NCI-H2029 treated with DMSO at 0.1 percent for 48 hours (cell line): ENCODE measurements at places on chromosomes 4 and X.

DNA sequence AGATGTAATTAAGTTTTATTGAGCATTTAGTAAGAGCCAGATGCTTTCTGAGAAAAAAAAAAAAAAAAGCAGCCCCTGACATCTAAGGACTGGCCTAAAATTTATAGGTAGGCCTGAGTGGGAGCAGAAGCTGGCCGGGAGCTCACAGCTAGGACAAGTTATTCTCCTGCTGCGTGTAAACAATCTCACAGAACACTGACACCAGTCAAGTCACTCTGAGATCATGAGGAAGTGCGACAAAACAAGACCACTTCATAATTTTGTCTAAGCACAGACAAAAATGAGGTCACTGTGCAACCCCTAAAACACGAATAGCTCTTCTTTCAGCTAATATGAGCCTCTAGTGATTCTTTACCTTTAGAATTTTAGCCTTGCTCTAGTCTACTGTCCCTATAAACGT is 15.3 kb upstream of the NSUN7 start:
- no peak for DNase-seq

DNA sequence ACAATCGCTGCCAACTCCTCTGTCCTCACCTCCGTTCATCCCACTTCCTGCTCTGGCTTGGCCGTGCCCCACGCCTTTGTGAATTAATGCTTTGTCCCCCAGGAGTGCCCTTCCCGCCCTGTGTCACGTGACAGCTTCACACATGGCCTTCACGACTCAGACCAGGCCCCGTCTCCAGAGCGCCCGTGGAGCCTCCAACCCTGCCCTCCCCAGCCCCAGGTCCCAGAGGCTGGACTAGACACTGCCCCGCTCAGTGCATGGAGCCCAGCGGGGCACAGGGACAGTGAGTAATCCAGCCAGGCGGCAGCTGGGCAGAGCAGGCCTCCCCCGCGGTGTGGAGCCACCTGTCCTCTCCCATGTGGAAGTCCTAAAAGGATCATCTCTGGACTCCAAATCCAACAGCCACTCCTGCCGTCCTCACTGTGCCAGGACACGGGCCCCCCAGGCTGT is 7.4 kb downstream of the ADRA2C start:
- no peak for DNase-seq

DNA sequence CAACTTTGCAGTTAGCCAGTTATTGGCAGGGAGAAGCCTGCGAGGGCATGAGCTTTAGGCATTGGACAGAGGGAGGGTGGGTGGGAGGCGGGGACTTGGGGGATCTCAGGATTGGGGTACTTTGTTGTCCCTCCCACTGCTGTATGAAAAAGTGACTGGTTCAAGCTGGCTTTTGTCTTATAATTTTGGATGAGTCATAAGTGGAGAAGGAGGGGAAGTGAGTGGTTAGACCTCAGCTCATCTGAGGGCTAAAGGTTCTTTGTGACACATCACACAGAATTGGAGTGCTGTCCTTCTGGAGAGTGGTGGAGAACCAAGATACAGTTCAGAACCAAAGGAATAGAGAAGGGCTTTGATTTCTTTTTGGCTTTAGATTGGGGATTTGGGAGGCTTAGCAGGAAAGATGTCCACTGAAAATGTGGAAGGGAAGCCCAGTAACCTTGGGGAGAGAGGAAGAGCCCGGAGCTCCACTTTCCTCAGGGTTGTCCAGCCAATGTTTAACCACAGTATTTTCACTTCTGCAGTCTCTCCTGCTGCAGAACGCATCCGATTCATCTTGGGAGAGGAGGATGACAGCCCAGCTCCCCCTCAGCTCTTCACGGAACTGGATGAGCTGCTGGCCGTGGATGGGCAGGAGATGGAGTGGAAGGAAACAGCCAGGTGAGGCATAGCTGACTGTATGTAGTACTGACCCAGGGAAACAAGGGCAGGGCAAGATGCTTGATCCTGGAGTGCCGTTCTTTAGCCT is at the start of gene SLC4A4:
TSS of gene SLC4A4 (plus strand) at position 175 of the 748 bp plus-strand sequence.
- no peak for DNase-seq

DNA sequence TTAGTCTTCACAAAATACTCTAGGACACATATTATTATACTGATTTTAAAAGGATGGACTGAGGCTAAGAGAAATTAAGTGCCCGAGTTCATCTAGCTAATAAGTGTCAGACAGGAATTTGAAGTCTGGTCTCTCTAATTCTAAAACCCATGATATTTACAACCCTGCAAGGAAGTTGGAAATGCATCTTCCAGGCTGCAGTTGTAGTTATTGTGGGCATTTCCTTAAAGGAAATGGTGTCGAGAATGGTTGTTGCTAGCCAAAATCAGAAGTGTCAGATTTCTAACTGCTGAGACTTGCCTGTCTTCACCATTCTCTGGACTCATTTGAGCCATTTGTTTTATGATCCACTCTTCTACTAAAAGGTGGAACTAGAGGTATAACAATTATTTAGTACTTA is 82.5 kb downstream of the FAT4 start:
- no peak for DNase-seq

DNA sequence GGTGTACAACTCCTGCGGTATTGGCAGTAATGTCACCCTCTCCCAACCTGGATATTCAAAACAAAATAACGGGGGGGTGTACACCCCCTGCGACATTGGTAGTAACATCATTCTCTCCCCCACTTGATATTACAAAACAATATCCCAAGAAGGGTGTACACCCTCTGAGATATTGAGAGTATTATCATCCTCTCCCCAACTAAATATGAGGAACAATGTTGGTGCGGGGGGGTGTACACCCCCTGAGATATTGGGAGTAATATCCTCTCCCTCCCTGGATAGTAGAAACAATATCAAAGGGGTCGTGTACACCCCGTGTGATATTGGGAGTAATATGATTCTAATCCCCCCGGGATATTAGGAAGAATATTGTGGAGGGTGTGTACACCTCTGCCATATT is 71.4 kb upstream of the ADGRA3 start:
- DNase-seq: no peak

- DNase-seq: no peak
Observed at GRCh38 chr4:177968817-177969442, 526.7 kb upstream of the AGA start.

DNA sequence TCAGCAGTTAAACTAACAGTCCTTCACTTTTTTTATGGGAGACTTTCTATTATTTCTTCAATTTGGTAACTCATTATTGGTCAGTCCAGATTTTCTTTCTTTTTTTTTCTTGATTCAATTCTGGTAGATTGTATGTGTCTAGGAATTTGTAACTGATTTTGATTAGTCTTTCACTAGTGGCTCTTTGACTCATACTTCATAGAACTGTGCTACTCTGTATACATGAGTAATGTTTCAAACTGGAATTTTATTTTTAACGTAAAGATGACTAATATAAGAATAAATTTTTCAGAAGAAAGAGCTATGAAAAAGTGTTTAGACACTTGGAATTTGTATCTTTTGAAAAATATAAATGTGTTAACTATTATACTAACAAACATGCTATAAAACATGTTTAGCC is 813.0 kb downstream of the TRAM1L1 start:
- no peak for DNase-seq

DNA sequence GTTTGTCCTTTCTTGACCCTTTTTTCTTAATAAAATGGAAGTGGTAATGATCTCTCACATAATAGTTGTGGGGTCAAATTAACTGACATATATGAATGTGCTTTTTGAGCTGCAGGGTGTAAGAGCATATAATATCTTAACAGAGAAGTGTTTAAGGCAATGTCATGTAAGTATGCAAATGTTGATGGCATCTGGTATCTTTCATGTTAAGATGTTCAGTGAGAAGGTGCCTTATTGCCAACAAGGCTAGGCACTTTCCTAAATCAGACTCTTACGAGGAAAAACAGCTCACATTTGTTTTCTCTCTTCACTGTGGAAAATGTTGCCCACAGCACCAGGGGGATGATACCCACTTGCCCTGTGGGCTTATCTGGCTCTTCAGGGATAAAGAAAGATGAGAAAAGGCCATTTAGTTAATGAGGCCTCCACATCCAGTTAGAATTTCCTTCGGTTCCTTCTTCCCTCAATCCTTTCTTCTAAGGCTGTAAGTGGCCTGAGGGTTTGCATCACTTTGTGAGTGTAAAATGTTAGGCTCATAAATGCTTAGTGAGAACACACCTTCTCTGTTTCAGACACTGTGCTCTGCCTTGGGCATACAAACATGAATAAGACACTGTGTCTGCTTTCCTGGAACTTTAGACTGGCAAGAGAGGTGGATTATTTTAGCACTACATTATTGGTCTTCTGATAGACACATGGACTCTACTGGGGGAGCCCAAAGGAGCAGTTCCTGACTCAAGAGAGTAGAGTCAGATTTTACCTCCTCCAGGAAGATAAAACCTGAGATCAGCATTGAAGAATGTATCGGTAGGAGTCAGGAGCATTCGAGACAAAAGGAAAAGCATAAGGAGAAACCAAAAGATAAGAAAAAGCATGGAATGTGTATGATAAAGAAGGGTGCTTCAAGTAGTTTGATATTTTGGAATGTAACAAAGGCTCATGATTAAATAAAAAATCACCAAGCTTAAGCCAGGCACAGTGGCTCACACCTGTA is 135.5 kb downstream of the SOWAHB start:
- no peak for DNase-seq

DNA sequence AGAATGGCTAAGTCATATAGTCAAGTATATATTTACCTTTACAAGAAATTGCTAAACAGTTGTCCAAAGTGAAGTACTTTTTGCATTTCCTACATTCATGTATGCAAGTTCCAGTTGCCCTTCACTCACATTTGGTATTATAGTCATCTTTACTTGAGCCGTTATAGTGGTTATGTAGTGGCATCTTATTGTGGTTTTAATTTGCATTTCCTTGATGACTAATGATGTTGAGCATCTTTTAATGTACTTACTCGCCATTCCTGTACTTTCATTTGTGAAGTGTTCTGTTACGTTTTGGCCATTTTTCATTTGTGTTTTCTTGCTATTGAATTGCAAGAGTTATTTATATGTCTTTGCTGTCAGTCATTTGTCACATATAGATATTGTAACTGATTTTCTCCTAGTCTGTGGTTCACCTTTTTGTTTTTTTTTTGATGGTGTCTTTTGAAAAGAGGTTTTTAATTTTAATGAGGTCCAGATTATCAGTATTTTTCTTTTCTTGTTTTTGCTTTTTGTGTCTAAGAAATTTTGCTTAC is 27.6 kb downstream of the ARFIP1 start:
- DNase-seq: no peak

GRCh38 chr4:64399313-64400109 is 9.7 kb downstream of the TECRL start:
- DNase-seq: no peak

GRCh38 chrX:50456712-50457484 is 13.7 kb downstream of the DGKK start:
- DNase-seq: no peak

GRCh38 chr4:109184491-109184961 is 117.9 kb downstream of the COL25A1 start:
- no peak for DNase-seq

DNA sequence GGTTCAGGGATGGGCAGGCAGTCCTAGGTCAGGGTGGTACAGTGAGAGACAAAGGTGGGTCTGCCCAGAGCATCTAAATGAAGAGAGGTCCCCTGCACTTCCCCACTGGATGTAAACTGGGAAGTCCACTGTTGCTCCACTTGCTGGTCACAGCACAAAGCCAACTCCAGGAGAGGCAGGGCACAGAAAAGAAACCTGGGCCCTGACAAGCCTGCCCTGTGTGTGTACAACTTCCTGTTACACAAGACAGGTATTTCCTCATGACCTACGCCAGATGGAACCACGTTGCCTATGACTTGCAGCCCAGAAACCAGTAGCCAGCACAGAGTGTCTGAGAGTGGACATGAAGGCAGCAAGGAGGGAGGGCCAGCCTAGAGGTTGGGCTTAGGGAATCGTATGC is 161.8 kb downstream of the SH3KBP1 start:
- no peak for DNase-seq

DNA sequence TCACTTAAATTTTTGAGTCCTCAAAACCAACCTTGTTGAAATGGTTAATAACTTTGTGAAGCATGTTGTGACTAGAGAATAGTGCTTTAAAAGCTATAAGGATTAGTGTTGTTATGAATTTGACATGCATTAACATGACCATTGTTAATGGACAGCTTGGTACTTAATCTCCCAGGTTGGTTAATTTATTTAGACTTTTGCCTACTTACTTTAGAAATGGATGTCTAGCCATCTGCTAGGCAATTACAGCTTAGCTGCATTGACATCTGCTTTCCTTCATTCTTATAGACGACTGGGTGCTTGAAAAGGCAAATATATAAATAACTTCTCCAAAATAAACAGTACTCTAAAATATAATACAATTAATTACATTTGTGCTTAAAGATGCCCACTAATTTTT is 368.0 kb downstream of the CCSER1 start:
- no peak for DNase-seq

DNA sequence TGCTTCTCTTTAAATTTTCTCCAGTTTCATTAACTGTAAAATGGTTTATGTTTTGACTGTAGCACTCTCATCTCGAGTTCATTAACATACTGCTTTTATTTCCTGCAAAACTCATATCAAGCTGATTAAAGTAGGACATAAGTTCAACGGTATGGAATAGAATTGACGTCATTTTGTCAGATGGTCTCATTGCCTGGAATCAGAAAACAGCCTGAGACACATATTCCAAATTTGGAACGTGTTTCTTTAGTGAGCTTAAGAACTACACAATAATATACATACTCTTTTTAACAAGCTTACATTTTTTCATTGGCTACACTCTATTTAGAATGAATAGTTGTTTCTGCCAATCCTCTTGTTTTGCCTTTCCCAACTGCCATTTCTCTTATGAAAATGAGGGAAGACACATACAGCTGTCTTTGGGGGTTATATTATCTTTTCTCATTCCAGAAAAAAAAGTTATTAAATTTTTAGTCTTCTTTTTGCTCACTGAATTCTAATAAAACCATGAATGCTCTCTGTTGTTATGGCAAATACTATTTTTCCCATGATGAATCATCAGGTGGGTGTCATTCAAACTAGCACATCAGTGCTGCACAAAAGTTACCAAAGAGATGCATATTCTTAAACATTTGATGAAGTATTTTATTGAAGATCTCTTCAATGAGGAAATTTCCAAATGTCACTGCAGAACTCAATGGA is 162.8 kb downstream of the GABRB1 start:
- DNase-seq: no peak
